ENCODE measurements at places on chromosomes 6 and 20. TPM values are rescaled to one million over a fixed set of nuclear protein-coding genes. Genes with fewer than 3 reads are reported as not detected.

MDFI gene
- 0.30 TPM for polyA plus RNA-seq

SULF2 gene
- 25.2 TPM for polyA plus RNA-seq

- DNase-seq, result no peak
Observed at GRCh38 chr6:150622941-150623874, 23.5 kb downstream of the PLEKHG1 start.

SCGN gene
- 0.13 TPM for polyA plus RNA-seq

GRCh38 chr6:142631517-142632385, 313.2 kb downstream of the HIVEP2 start:
- DNase-seq, result no peak

C2 gene
- 0.36 TPM for polyA plus RNA-seq

DNA sequence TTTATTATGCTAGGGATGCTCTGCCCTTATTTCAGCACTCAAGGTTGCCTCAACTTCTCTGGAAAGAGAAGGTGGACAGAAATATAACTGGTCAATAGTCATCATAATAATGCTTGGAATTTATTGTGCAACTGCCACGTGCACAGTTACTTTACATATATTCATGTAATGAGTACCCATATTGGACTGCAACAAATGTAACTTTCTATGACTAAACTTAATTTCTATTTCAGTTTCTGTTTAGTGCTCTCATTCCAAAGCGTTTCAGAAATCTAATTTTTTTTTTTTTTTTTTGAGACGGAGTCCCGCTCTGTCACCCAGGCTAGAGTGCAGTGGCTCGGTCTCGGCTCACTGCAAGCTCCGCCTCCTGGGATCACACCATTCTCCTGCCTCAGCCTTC, 28.3 kb upstream of the CD83 start:
- DNase-seq, result no peak

DNA sequence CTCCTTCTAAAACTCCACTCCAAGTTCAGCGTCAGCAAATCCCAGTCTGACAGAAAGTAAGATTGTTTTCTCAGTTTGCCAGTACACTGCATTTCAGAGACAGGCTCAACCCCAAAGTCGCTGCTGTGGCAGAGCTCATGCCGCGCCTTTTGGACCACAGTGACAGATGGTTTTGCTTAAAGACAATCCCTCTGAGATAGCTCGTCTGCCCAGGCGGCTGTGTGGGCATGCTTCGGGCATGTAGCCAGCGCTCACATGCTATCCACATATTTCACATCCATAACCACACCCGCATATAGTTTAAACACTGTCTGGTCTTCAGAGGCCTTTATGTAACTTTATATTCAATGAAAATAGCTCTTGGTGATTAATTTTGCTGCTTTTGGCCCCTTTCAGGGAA, 14.7 kb upstream of the PXDC1 start:
- DNase-seq, result no peak
